ENCODE measurements at places on chromosomes 13 and 19.
A peak's percentile ranks its signal among the peaks of the same experiment; 100 is the strongest.

DNA sequence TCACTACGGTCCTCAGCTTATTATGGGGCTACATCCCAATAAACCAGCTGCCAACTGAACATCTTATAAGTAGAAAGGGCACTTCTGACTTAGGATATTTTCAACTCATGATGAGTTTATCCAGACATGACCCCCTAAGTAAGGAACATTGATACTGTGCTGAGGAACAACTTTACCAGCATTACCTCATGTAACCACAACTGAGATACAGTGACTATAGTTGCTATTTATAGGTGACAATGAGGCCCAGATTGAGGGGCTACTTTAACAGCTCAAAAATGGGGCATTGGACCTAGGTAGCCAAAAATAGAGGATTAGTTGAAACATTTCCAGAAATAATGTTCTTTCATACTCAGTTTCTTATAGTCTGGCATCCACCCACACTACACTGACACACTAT lies 26.8 kb downstream of the SKA3 start:
- no peak for DNase-seq

GRCh38 chr19:40596608-40597328 lies 4.4 kb upstream of the LTBP4 start:
- no peak for DNase-seq

- no peak for DNase-seq
These were observed 36.9 kb upstream of the GRTP1 start for GRCh38 chr13:113400621-113401451.

DNA sequence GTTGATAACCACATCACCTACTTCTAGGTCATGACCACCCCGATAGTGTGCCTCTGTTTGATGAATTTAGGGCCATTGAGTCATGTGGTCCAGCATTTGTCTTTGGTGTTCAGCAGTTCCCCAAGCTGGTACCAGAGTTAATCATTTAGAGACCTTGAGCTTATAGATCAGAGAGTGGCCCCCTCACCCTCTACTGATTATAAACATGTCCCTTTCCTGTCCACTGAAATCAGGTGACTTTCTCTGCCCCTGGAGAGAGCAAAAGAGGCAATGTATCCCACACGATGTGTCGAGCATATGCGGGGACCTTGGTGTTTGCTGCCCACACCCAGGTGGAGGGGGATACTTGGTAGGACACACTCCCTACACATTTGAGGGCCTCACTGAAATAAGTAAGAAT lies 46.3 kb downstream of the C13orf42 start:
- DNase-seq, result no peak

GRCh38 chr13:110616103-110617101 lies 1.1 kb downstream of the NAXD start:
- peak; percentile 24 for DNase-seq

- no peak for DNase-seq
These were observed 8.8 kb upstream of the KRTDAP start for GRCh38 chr19:35498984-35499527.

DNA sequence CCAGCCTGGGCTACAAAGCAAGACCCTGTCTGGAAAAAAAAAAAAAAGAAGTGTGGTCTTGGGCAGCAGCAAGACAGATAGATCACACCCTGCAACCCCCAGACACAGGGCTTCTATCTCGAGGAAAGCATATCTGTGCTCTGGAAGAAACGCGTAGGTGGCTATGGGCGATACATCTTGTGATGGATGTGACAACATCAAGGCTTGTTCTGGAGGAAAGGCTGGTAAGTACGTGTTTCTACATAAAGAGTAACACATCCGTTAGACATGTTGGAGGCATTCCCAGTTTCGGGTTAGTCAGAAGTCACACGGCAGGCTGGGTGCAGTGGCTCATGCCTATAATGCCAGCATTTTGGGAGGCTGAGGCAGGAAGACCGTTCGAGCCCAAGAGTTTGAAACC lies 6.6 kb upstream of the DHDH start:
- DNase-seq, result no peak

DNA sequence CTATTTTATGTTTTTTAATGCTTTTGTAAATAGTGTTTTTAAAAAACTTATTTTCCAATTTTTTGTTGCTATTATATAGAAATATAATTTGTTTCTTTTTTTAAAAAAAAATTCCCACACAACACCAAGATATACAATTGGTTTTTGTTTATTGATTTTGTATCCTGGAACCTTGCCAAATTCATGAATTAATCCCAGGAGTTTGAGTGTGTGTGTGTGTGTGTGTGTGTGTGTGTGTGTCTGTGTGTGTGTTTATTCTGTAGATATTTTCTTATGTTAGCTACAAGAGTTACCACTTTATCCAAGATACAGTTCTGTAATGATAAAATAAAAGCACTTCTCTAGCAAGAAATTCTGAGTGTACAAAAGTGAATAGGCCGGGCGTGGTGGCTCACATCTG lies 7.6 kb downstream of the TPRX1 start:
- no peak for DNase-seq

GRCh38 chr19:15378534-15379082 lies 979 bp downstream of the AKAP8 start:
- DNase-seq, result peak; percentile 39

DNA sequence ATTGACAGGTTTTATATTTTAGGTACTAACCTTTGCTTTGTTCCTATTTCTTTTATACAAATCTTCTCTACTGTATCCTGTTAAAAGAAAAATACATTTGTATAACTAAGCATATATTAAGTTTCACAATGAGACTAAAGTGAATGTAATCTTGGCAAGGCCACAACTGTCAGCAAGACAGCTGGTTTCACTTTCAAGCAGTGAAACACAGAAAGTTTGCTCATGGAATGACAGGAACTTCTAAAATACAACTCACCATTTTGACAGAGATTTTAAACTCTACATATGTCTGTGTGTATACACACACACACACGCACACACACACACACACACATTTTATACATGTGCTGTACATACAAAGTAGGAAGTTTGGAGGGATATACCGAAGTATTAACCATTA lies 53.3 kb downstream of the PARP4 start:
- no peak for DNase-seq

- no peak for DNase-seq
These were observed 813.6 kb upstream of the MIR17HG start for GRCh38 chr13:90533866-90534265.

DNA sequence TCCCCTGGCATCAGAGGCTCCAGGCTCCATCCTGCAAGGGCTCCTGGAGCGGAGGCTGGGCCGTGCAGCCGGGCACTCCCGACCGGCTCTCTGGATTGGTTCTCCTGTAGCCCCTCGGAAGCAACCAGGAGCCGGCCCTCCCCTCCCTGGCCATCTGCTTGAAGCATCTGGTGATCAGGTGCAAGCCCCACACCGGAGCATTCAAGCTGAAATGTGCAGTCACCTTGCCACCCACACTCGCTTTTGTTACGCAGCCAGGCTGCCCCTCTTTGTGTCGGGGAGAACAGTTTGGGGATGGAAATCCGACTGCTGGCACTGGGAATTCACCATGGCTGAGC lies 258.8 kb downstream of the ZNF536 start:
- DNase-seq, result no peak

DNA sequence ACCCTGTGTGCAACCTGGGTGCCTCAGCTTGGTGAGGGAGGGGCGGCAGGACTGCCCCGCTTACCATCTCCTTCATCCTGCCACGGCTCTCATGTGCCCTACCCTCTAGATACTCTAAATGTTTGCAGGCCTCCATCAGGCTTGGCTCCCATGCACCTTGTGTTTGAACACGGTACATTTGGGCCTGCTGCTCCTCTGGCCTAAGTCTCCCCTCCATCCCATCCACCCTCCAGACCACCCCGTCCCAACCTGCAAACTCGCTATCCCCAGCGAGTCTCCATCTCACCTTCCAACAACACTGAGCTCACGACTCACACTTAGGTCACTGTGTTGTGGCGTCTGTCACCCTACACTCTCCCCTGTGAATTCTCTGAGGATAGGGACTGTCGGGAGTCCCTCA lies 274.2 kb downstream of the TEX29 start:
- DNase-seq, result no peak

DNA sequence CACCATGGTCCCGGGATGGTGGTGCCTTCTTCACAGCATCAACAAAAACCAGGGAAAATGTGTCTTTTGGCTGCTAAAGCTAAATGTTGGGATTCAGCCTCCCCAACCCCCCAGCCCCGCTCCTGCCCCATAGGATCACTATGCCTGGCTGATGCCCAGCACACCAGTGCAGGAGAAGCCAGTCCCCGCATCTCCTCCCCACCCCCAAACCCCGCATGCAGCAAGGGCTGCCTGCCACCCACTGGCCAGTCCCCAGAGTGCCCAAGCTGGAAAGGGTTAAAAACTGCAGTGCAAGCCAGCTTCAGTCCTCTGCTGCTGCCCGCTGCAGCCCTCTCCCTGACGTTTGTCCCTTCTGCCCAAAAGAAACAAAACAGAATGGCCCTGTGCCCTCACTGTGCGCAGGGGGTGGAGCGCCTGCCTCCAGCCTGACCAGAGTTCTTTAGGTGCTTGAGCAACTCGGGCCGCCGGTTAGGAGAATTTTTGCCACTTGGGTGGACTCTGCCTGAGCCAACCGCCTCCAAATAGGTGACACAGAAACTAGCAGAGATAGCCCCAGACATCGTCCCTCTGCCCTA lies 3.7 kb downstream of the CALM3 start:
- DNase-seq, result no peak

GRCh38 chr13:76796851-76797250 lies 89.4 kb downstream of the KCTD12 start:
- DNase-seq, result no peak

GRCh38 chr13:109369353-109370052 lies 416.9 kb downstream of the IRS2 start:
- DNase-seq, result no peak

DNA sequence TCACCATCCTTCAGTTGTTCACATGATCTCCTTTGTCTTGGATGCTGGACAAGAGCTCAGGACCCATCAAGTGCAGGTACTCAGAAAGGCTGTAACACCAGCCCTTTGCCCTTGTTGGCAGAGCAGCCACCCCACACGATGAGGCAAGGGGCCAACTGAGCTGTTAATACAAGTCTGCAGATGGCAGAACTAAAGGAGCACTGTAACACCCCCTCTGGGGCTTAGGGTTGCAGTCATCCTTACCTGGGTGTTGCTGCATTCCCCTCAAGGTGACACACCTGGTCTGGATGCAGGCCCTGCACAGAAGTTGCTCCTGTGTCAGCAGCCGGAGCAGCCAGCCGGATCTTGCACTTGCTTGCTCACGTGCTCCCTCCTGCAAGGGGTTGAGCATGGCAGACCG lies 52.0 kb downstream of the STARD13 start:
- DNase-seq, result no peak

DNA sequence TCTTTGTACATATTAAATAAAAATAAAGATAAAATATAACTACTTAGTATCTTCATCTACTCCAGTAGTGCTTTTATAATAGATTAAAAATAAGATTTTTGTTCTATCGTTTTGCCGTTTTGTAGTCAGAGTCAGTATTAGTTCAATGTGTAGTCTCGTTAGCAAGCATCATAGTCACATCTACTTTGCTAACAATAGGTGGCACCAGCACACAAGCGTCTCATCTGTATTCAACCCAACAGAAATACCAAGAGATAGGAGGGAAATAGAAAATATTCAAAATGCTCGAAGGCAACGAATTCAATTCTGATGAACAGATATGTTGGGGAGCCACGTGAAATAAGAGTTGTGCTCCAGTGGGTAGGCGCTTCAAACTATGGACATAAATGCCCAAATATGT lies 21.4 kb upstream of the MICU2 start:
- DNase-seq, result no peak

- DNase-seq, result no peak
These were observed 15.9 kb downstream of the CBY2 start for GRCh38 chr13:45718063-45718462.

GRCh38 chr13:94880463-94880862 lies 168.1 kb upstream of the SOX21 start:
- DNase-seq, result no peak

- DNase-seq, result no peak
These were observed 379.8 kb downstream of the TBC1D4 start for GRCh38 chr13:75102001-75102716.

GRCh38 chr13:48580185-48580803 lies 47.4 kb upstream of the RCBTB2 start:
- peak; percentile 43 for DNase-seq

GRCh38 chr19:16911046-16911445 lies 22.2 kb downstream of the F2RL3 start:
- no peak for DNase-seq

GRCh38 chr13:44713788-44714469 lies 137.8 kb upstream of the TSC22D1 start:
- DNase-seq, result no peak

DNA sequence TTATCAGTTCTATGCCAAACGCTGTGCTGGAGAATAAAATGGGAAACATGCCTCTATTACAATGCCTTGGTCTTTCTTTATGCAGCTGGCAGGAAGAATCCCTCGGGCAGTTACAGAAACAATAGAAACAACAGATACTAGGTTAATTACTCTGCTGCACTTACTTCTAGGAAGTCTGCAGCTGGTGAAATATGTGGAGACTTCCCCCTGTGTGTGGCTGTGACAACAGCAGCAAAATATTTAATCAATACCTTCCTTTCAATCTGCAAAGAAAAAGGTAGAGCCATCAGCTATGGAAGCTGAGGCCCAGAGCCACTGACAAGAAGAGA lies 9.9 kb downstream of the STOML3 start:
- DNase-seq, result no peak

GRCh38 chr13:112057736-112058518 lies 9.0 kb upstream of the SOX1 start:
- no peak for DNase-seq

GRCh38 chr19:29623726-29624488 lies 17.8 kb downstream of the POP4 start:
- DNase-seq, result no peak

- DNase-seq, result no peak
These were observed 166.9 kb downstream of the SLC7A1 start for GRCh38 chr13:29428310-29429181.

DNA sequence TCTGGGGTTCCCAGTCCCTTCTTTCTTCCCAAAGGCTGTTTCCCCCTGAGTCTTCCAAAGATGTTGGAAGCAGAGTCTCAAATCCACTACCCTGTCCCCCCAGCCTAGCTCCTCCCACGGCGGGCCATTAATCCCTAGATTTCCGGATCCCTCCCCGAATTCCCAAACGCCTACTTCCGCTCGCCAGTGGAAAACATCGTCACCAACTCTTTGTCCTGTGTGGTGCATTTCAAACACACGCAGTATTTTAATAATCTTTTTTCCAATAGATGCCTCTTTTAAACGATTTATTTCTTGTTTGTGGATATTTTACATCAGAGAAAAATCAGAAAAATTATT lies 610 bp downstream of the ZNF791 start:
- no peak for DNase-seq
